ENCODE measurements at places on chromosomes 2 and 18.

DNA sequence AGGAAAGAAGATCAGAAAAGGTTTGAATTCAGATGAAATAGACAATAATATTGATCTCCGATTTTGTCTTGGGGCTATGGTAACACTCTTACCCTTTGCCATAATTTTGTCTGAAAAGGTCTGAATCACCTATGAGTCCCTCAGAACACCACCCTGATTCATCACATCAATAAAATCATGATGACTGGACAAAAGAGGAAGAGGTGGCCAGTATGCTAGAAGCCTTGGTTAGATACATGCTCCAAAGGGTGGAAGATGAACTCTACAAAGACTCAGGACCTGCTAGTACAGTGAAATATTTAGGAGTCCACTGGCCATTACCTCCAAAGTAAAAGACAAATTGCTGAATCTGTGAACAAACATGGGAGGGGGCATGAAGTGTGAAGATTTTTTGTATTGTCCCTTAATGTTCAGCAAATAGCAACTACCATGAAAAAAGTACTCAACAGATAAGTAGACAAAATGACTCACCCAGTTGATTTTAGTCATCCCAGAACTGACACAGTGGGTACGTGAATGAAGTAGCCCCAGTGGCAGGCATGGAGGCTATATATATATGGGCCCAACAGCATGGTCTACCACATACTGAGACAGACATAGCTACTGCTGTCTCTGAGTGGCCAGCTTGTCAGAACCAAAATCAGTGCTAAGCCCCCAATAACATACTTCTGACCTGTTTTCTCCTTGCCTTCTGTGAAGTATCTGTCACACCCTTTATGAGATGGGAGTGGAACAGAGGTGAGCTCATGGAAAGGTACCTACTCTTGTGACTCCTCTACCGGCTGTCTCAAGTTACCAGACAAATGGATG, 36.5 kb upstream of the GLS start:
- peak; percentile 93 for DNase-seq

GRCh38 chr18:21262979-21263378, 20.9 kb downstream of the GREB1L start:
- no peak for DNase-seq

- no peak for DNase-seq
Measured at GRCh38 chr2:72144274-72144631, 3.4 kb downstream of the CYP26B1 start.

DNA sequence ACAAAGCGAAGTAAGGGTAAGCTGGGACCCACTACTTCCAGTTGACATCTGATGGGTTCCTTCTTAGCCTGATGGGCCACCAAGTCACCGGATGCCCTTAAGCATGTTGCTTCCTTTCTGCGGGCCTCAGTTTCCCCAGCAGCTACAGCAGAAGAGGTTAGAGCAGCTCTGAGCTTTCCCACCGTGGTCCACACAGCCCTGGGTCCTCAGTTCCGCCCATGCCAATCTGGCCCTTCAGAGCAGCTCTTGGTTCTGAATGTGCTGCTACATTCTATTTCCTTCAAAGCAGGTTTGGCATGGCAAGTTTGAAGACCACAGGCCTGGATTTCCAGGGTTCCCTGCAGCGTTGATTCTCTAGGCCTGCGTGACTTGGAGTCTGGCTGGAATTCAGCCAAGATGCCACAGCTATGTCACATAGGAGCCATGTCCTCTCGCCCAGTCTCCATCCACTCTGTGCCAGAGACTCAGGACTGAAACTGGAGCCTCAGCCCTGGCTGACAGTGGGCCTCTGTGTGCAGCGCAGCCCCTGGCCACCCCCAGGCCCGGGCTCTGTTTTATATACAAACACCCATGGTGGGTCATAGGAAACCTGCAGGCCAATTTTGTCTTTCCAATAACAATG, 79.6 kb downstream of the TFCP2L1 start:
- no peak for DNase-seq

GRCh38 chr18:40878371-40878770, 1076.7 kb upstream of the PIK3C3 start:
- no peak for DNase-seq

GRCh38 chr2:235463893-235464292, 29.9 kb upstream of the AGAP1 start:
- DNase-seq = no peak

GRCh38 chr2:31240381-31241365, 6.7 kb downstream of the EHD3 start:
- DNase-seq = no peak

DNA sequence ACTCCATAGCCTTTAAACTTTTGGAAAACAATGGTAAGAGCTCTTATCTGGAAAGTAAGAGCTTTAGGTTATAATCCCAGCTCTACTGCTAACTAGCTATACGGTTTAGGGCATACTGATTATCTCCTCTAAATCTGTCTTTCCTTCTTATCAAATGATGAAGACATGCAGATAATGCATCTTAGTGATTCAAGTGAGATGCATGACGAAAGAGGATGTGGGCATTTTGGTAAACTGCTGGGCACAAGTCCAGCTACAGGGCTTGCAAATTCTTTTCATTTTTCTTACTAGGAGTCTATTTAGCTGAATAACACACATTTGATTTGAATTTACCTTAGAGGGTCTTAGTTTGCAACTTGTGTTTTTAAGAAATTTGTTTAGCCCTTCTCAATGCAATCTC, 1604.8 kb upstream of the ZEB2 start:
- no peak for DNase-seq

GRCh38 chr2:144547494-144547893, 27.6 kb upstream of the ZEB2 start:
- DNase-seq = no peak

DNA sequence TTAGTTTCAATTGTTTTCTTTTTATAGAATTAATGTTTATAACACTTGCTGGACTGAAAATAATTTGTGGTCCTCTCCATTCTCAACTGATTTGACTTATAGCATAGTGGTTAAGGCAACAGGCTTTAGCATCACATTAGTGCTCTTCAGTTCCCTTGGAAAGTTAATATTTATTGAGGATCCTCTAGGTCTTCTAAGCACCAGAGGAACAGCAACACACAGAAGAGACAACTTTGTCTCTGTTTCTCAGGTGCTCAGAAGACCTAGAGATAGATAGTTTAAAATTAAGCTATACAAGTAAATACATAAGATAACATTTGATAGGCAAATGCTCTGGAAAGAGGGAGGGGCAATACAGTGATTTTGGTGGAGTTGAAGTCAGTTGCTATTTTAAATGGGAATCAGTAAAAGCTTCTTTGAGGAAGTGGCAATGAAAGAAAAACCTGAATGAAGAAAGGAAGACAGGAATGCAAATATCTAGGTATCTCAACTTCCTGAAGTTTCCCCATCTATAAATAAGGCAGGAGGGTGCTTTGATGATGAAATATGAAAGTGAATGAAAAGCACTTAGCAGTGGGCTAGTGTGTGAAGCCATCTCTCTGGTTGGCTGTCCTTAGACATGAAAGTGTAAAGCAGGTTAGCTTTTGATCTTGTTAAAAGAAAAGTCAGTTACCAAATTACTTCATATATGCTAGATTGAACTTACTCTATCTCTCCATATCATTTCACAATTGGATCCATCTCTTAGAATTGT, 7.9 kb downstream of the NEUROD1 start:
- no peak for DNase-seq

DNA sequence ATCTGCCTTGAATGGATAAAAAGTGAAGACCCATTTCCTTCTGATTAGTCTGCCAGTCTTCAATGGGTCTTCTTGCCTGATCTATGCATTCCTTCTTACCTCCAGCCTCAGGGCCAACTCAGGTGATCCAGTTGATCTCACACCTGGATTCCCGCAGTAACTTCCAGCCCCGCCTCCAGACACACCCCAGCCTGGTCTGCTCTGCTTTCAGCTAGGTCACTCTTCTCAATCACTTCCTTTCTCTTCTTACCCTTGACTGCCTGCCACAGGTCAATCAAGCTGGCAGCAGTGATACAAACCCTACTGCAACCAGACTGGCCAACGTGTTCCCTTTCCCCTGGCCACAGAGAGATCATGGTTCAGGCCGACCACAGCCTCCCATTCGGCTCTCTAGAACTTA, 263.6 kb downstream of the ZNF516 start:
- DNase-seq = no peak

DNA sequence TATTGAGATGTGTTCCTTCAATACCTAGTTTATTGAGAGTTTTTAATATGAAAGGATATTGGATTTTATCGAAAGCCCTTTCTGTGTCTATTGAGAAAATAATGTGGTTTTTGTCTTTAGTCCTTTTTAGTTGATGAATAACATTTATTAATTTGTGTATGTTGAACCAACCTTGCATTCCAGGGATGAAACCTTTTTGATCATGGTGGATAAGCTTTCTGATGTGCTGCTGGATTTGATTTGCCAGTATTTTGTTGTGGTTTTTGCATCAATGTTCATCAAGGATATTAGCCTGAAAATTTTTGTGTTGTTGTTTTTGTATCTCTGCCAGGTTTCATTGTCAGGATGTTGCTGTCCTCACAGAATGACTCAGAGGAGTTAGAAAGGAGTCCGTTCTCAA, 1710.4 kb downstream of the SUCLG1 start:
- DNase-seq = no peak

- no peak for DNase-seq
Measured at GRCh38 chr2:83971547-83971946, 487.5 kb downstream of the SUCLG1 start.

- DNase-seq = no peak
Measured at GRCh38 chr2:8965216-8965969, 38.1 kb downstream of the MBOAT2 start.

DNA sequence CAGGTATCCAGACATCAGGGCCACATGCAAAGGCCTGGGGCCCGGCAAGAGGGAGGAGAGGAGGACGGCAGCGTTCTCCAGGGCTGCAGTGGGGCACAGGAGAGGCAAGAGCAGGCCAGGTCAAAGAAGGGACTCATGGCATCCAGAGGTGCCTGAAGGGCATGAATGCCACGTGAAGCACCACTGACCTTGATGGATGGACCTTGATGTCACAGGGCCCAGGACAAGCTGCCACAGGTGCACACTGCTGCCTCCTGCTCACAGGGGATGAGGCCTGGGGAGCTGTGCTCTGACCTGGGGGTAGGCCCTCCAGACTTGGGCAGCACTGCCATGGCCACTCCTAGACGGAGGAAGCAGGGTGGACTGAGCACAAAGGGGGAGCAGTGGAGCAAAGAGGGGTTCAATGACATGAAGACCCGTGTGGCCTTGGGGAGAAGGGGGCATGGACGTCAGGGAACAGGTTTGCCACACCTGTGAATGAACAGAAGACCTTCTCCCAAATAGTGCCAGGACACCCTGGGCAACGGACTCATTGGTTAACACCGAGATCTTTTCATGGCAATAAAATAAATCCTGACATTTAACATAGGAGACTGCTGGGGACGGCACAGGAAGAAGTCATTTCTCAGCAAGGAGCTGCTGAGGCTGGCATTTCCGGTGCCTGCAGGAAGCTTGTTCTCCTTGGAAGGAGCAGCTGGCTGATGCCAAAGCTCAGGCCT, 65.6 kb downstream of the EMX1 start:
- DNase-seq = no peak

DNA sequence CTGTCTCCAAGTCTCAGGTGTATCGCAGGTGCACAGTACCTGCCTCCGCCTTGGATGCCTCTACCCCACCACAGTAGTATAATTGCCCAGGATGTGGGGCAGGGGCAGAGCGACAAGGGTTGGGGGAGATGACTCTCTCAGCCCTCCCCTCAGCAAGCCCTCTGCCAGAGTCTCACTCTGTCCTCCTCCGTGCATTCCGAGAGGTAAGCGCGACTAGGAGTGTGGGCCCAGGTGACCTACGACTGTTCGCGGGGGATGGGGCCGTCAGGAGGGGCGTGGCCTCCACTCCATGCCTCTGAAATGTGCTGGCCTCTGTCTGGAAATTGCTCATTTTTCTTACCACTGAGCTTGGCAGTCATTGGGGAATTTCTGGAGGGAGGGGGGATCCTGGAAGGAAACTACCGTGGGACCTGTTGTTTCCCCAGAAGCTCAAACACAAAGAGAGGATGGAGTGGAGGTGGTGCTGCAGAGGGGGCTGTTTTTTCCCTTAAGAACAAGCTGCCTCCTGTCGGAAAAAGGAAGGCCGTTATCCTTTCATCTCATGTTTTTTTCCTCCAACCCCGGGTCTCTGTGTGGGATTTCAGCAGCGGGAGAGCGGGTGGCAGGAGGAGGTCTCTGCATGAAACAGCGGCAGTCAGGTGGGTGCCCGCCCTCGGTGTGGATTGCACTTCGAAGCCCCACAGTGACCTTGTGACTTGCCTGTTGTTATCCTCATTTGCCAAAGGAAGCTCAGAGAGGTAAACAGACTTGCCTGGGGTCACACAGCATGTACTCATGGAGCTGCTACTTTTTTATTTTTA, 13.0 kb upstream of the RALB start:
- DNase-seq = no peak

GRCh38 chr18:48099481-48100164, 169.2 kb upstream of the SMAD2 start:
- DNase-seq = no peak

GRCh38 chr2:169511818-169512217, 2.3 kb downstream of the KLHL41 start:
- DNase-seq = no peak

- DNase-seq = no peak
Measured at GRCh38 chr2:120052597-120052996, 39.7 kb downstream of the EPB41L5 start.

DNA sequence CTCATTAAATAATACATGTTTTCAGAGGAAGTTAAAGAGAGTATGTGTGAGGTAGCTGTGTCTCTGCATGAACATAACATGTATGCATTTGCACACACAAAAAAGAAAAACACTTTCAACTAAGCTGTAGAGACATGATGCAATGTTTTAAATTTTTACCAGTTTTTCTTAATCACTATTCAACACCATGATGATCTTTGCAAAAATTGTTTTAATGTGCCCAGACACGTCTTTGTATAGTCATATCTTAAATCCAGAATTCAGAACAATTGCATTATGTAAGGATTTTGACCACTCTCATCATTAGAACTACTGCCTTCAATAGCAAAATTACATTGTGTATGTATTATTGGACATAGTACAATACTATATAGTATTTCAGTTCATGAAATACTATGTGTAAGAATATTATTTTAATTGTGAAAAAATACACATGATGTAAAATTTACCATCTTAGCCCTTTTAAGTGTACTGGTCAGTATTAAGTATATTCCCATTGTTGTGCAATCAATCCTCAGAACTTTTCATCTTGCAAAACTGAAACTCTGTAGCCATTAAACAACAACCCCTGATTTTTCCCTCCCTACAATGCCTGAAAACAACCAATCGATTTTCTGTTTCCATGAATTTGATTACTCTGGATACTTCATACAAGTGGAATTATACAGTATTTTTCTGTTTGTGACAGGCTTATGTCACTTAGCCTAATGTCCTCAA, 104.5 kb upstream of the ACVR2A start:
- no peak for DNase-seq

GRCh38 chr2:119548516-119549120, 4.4 kb downstream of the CFAP221 start:
- no peak for DNase-seq

- no peak for DNase-seq
Measured at GRCh38 chr2:41020358-41020757, 568.5 kb upstream of the SLC8A1 start.

DNA sequence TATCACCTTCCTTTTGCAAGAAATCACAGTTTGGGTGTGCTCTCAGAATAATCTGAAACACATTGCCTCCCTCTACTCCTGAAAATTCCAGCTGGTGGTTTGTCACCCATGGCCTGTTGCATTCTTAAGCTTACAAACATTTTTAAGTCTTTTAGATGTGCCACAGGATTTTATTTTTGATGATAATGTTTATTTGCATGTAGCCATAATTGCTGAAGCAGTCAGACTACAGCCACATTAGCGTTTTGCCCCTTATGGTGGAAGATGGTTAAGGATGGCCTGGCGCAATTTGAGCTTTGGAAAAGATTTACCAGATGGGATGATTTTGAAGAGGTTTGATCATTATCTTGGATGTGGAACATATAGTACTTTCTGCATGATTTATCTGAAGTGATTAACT, 439.5 kb downstream of the MEIS1 start:
- DNase-seq = no peak

Data from epithelial cell of prostate (primary cell).